ENCODE measurements at places on chromosomes 4 and X.

GRCh38 chrX:130523460-130524394, 121.9 kb downstream of the RBMX2 start:
- DNase-seq = peak; percentile 25

- DNase-seq = no peak
Observed at GRCh38 chr4:30386266-30386895, 333.8 kb upstream of the PCDH7 start.

DNA sequence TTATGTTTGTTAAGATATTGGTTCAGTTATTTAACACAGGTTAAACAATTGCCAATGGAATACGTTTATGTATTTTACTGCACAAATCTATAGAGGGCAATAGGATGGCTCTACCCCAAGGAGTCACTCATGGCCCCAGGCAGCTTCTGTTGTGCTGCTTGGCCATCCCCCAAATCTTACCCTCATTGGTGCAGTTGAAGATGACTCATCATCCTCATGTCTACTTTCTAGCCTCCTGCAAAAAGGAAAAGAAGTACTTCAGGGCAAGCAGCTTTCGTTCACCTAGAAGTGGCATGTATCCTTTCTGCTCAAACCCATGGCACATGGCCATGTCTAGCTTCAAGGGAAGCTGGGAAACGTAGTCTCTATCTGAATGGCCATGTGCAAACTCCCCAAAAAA, 14.2 kb downstream of the PHOX2B start:
- no peak for DNase-seq

DNA sequence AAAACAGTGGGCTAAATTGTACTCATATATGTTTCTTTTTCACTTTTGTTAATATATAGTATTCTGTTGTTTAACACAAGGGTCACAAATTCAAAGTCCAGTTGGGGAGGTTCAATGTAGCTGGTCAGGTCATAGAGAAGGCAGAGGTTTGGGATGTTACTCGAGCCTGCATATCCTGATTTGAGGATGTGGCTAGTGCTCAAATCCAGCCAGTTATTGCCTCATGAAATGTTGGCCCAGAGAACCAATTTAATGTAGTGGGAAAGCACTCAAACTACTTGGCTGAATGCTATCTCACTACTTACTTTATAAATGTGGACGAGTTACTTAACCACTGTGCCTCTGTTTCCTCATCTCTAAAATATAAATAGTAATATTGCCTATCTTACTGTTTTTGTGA, 12.5 kb downstream of the USO1 start:
- no peak for DNase-seq

DNA sequence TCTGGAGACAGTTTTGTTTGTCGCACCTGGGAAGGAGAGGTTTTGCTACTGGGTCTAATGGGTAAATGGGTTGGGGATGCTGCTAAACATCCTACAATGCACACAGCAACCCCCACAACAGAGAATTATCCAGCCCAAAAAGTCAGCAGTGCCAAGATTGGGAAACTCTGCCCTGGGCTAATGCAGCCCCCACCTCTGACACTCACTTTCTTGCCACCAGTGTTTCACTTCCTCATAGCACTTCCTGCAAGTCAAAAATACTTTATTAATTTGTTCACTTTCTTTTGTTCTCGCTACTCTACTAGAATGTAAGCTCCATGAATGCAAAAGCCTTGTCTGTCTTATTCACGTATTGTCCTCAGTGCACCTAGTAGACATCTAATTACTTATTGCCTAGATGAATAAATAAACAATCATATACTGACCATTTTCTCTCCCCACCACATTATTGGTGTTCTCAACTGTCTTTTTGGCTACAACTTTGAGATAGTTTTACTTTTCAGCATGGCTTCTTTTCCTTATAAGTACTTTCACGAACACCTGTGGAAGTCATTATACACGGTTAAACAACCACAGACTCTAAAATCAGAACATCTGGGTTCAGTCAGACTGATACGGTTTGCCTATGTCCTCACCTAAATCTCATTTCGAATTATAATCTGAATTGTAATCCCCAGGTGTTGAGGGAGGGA, 82.0 kb upstream of the PITX2 start:
- DNase-seq = no peak

GRCh38 chrX:23802431-23802830, 19.5 kb downstream of the SAT1 start:
- DNase-seq = no peak

GRCh38 chrX:6225911-6226595, 2.6 kb downstream of the NLGN4X start:
- DNase-seq = peak; percentile 17

DNA sequence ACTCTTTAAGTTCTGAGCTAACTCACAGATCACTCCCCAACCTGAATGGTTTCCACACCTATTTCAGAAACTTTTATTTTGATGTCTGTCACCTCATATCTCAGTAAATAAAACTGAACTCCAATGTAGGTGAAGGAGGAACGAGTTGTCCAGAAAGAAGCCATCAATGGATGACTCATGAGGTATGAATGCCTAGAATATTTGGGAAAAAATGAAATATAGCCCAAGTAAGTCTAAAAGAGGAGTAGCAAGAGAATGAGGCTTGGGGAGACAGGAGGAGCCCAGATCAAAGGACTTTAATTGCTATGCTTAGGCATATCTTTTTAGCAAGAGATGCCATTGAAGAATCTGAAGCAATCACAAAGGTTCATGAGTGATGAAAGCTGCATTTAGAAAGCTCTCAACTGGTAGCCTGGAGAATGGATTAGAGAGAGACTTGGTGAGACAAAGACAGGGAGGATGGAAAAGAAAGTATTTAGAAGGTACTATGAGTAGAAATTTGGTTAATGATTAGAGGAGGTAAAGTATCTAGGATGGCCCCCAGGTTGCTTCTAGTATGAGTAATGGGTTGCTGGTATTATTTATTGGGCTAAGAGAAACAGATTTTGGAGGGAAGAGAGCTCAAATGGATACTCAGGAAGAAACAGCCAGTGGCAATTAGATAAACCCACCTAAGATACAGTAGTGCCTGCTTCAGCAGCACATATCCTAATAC, 39.4 kb downstream of the NOCT start:
- DNase-seq = no peak

DNA sequence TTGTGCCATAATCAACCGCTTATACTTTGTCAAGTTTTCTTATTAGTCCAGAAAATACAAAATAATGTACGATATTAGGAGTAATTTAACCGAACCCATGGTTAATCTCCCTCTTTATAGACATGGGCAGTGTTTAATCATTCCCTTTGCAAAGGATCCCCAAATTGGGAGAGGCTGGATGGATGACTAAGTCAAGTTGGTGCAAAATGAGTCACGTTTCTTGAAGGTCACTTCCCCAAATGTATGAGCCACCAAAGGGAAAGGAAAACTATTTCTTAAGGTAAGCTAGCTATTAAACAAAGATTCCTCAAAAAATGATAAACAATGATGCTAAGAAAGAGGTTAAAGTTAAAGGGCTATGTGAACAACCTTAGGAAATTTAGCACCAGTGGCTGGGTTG, 17.5 kb downstream of the MAML3 start:
- no peak for DNase-seq

DNA sequence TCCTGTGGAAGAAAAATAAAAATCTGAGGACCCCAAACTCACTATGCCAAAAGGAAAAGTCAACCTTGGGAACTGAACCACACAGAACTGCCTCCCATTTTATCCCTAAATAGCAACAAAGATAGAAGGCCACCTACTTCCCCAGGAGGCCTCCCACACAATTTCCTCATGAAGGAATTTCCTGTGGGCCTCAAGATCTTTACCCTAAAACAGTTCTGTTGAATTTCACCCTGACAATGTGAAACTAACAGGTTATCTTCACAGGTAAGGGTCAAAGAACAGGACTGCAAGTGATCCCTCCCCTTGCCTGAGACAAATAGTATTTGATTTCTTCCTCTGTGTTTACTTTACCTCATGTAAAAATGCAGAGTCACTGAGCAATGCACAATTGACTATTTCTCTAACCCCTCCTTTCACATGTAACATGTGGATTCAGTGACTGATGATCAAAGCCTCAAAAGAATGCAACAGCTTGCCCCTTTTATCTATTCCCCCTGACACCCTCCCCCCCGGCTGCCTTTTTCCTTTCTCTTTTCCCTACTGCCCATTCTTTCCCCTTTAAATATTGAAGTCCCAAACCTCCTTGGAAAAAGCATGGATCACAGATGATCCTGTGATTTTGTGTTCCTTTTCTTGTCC, 33.3 kb downstream of the MEPE start:
- no peak for DNase-seq

- no peak for DNase-seq
Observed at GRCh38 chrX:24782011-24782410, 88.3 kb downstream of the POLA1 start.

DNA sequence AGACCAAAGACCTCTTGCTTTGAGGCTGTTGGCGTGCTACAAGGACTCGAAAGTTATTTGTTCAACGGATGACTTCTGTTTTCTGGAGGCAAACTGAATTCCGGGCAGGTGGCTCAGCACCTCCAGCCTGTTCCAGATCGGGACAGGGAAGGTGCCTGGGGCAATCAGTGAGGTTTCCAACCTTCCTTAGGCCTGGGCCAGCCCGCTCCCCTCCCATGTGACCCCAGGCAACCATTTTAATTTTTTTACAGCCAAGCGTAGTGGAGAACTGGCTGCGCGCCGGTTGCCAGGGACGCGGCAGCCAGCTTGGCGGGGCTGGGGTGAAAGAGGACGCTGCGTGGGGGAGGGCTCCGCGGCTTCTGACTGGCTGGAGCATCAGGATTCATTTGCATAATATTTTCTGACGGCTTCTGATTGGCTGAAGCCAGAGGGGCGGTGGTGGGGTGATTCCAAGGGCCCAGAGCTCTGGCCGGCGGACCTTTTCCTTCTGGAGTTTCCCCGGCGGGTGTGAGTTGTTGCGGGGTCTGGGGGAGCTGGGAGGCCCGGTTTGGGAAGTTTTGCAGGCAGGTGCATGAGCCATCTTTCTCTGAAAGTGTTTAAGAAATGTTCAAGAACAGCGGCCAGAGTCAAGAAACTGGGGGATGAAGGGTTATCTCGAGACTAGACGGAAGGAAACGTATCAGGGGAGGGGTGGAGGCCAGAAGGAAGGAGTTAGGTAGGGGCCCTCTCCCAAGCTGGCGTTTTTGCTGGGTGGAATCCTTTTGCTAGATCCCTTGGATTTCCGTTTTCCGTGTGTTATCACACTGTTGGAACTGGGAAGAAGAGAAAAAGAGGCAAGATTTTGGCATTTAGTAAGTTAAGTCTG, at the start of gene MID1IP1:
TSS of gene MID1IP1 (plus strand) at position 479 of the 865 bp plus-strand sequence. CDS start 3,488 bp downstream, outside the sequence.
- DNase-seq = peak; percentile 76

DNA sequence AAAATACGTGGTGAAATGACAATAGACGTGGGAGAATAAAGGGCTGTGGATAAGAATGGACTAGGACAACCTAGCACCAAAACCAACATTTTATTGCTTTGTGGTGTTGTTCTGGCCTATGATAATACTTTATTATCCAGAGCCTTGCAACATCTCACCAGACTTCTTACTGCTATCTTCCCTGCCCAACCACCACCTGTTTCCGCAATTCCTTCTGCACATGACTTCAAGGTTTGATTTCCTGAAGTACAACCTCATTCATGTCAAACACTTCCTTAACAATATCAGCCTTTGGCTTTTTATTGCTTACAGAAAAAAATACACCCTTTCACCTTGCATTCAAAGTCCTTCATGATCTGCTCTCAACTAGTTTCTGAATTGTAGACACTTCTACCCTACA, 84.8 kb downstream of the RTL3 start:
- DNase-seq = no peak

GRCh38 chrX:153941336-153942252, 2.8 kb downstream of the RENBP start:
- no peak for DNase-seq

- DNase-seq = no peak
Observed at GRCh38 chrX:69076088-69076487, 89.2 kb downstream of the PJA1 start.

DNA sequence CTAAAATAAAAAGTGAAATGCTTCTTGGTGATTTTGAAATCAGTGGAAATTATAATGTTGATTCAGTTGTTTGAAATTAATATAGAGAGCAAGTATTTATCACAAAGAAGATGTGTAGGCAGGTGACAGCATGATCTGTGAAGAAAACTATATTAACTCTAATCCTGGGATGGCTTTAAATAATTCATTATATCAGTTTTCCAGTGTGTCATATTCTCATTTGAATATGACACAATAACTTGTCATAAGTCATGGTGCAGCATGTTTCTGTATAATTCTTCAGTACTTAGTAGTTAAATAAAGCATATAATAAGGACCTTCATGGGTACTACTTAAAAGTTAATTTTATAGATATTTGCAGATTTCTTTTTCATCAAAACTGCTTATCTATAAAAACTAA, 573.6 kb downstream of the INPP4B start:
- no peak for DNase-seq

GRCh38 chrX:150226223-150226965, 136.7 kb upstream of the MAMLD1 start:
- DNase-seq = no peak

GRCh38 chr4:3257103-3257555, 8.2 kb downstream of the MSANTD1 start:
- no peak for DNase-seq

DNA sequence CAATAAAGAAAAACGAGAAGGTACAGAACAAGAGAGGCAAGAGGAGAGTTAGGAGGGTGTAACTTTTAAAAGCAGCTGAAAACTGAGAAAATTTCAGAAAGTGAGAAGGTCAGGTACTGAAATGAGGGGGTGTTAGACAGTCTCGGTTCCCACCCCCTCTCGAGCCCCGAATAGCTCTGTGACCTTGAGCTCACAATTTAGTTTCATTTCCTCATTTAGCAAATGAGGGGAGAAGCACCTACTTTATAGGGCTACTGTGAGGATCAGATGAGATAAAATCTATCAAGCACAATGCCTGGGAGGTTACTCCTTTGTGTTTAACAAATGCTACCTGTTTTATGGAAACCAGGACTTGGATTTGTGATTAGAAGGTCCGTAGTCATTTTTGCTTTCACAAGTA, 4.9 kb downstream of the UGT8 start:
- peak; percentile 71 for DNase-seq

GRCh38 chr4:98204236-98204553, 57.0 kb upstream of the RAP1GDS1 start:
- DNase-seq = peak; percentile 37

DNA sequence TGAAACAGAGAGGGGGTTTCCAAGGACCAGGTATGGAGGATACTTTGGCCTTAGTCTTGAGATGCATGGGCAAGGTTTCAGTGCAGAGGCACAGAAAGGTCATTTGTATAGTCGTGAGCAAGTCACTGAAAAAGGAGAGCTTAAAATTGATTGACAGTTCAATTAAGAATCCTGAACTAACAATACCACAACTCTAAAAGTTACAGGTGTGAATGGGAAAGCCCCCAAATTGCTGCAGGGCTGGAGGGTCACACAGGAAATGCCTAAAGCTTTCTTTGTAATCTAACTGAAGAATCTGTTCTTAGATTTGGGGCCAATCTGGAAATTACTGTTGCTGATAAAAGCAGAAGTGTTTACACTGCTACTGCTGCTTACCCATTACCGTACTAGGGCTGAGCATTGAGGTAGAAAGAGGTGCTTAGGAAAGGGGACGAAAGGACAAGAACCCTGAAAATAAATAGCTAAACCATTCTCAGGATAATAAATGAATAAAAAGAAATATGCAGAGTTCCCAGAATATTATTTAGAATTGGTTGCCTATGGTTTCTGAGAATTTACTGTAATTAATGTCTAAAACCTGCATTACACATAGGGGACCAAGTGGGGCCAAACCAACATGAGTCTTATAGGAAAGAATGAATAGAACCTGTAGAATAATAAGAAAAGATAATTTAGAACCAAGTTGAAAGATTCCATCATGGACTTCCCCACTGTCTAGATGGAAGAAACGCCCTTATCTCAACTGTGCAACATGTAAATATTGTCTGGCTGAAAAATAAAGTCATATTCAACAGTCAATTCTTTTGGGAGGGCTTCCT, 91.9 kb upstream of the PPP1R2C start:
- DNase-seq = peak; percentile 3
